Activated CD4-positive, alpha-beta T cell treated with anti-CD3 and anti-CD28 coated beads for 4 hours (primary cell): ENCODE measurements at places on chromosomes 2 and 18.
A peak's percentile ranks its signal among the peaks of the same experiment; 100 is the strongest.

DNA sequence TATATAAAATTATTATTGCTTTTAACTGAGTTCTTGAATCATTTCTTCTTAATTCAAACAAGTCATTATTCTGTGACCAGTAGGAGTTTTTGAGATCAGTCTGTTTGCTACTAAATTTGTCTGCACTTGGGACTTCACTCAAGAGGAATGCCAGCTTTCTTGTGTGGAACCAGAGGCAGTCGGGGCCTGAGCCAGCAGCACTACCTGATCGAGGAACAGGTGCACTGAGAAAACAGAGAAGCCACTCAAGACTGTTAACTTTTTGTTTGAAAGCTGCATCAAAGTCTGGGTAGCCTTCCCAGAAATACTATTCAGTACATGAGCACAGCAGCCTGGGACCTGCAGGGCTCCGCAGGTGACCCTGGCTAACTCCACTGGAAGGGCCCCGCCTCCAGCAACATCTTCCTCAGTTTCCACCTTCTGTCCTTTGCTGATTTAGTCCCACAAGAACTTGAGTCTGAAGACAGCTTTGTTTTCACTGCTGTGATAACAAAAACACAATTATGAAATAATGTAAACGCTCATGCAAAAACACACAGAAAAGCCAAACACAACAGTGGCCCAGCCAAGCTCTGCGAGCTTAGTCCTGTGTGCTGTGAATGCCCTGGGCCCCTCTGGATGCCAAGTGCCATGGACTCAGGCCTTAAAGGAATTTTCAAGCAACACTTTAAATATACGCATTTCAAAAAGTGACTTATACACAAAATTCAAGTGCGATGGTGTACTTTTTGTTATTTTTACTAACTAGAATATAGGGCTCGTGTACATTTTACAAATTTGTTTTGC is 62.0 kb downstream of the SH3YL1 start:
- no peak for DNase-seq

DNA sequence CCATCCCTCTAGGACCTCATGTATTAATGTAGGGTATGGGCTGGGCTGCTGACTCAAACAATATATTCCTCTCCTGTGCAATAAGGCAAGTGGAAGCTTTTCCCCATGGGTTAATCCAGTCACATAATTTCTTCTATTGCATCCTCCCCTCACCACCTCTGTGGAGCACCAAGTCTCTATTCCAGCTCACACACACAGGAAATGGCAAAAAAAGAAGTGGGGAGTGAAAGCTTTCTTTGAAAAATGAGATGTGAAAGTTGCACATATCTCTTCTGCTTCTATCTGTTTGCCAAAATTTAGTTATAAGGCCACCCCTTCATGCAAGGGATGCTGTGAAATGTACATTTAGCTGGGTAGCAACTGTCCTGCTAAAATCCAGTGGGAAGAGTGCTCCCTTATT is 121.3 kb downstream of the CDC42EP3 start:
- no peak for DNase-seq

- DNase-seq, result no peak
Observed at GRCh38 chr2:139790807-139791752, 1010.9 kb upstream of the NXPH2 start.

- no peak for DNase-seq
Observed at GRCh38 chr18:42807887-42808286, 307.6 kb downstream of the RIT2 start.

DNA sequence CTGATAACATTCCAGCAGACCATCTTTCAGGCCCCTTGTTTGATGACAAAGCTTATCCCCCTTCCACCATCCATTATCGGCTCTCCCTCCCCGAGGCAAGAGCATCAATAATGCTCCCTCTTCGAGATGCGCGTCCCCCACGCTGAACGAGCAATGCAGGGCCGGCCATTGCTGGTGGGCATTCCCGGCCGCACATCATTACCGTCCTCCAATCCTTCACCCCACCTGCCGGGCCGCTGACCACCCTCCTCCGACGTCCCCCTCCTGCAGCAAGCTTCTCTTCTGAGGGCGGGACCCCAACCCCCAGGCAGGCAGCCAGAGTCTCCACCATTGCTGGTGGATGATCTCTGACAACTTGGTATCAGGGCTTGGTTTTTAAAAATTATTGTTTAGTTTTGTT is 208.6 kb downstream of the SMAD2 start:
- DNase-seq, result no peak

GRCh38 chr2:7411691-7412090 is 494.5 kb downstream of the RNF144A start:
- no peak for DNase-seq

GRCh38 chr2:95670167-95670566 is 78.4 kb downstream of the TRIM43 start:
- DNase-seq, result no peak

DNA sequence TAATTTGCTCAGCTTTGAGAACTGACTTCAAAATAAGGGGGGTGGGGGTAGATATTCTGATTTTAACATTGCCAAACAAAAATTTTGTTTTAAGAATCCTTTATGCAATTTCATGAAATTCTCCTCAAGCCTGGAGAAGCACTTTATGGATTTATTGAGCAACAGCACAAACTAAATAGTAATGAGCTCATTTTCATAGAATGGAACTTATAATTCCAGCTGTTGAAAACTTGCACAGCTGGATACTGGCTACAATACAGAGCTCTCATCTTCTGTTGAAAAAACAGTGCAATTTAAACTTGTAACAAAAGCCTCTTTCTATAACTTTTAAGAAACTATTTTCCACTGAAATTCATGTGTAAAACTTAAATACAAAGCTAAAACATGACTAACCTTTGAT is 137.6 kb upstream of the FN1 start:
- DNase-seq, result no peak

- DNase-seq, result peak; percentile 3
Observed at GRCh38 chr2:23385748-23386338, 864 bp downstream of the KLHL29 start.

DNA sequence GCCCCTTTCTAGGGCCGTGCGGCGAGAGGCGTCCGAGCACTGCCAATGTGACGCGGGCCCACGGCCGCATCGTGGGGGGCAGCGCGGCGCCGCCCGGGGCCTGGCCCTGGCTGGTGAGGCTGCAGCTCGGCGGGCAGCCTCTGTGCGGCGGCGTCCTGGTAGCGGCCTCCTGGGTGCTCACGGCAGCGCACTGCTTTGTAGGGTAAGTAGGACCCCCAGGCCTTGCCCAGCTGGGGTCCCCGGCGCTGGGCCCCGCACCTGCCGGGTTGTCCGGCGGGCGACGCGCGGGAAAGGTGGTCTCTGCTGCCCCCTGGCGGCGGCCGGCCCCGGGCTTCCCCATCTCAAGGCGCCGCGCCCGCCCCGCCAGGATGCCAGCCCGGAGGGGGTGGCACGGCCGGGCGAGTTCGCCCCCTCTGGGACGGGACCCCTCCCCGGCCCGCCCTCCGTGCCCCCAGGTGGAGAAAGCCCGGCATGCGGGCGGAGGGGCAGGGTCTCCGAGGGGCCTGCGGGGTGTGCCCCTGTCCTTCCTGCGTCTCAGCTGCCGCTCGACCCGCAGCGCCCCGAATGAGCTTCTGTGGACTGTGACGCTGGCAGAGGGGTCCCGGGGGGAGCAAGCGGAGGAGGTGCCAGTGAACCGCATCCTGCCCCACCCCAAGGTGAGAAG is 1.9 kb downstream of the PRSS56 start:
- peak; percentile 63 for DNase-seq

DNA sequence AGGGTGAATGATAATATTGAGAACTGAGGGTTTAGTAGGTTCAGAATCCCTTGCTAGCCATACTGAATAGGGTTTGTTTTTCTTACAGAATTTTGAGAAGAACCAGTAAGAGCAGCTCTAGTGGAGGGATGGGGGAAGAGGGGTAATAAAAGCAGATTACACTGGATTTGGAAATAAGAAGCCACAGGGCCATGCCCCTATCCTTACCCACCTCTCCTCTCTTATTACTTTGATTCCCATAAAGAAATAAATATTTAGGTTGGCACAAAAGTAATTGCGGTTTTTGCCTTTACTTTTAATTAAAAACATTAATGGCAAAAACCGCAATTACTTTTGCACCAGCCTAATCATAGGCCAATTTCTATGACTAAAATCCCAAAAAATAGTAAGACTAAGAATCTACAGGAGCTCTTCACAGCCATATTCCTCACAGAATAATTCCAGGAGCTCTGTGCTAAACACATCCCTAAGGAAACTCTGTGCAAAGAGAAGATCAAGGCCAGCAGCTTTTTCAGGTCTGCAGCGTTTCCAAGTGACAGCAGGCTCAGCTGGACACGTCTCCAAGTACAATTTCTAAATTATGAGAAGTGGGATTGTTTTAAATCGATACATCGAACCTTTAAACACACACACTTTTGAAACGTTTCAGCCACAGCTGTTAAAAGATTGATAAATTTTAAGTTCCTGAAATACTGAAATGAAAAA is 58.4 kb upstream of the RTN4 start:
- no peak for DNase-seq

DNA sequence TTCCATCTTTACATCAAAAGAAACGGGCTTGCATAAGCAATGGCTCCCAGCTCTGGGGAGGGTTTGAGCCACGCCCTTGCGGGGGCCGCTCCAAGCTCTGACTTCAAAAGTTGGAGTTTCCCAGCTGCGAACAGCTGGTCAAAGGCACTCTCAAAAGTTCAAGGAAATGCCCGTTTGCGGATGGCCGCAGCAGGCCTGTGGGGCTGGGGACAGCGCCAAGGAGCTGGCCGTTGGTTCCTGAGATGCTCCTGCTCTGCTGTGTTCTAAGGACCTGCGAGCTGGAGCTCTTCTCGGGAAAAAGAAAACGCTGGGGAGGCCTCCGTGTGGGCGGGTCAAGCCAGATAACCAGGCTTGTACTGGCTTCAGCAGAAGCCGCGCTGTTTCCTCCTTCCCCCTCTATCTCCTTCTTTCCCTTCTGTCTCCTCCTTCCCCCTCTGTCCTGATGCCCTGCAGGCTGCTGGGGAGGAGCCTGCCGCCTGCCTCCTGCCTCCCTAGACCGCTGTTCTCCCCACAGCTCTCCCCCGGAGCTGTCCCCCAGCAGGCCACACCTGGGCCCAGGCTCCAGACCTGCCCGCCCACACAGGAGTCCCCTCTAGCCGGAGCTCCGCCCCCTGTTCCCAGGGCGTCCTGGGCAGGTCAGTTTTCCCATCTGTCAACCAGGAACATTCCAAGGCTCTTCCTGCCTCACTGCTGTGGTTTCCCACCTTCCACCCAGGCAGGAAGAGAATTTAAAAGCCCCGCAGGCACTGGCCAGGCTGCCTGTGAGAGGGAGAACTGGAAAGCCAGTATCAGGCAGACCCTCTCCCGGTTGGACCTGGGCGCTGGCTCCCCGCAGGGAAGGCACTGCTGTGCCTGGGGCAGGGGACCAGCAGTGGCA is 14.1 kb downstream of the KLF11 start:
- no peak for DNase-seq

- no peak for DNase-seq
Observed at GRCh38 chr2:155026651-155027174, 328.2 kb downstream of the KCNJ3 start.

- DNase-seq, result no peak
Observed at GRCh38 chr2:235951493-235951892, 216.7 kb downstream of the GBX2 start.

- DNase-seq, result no peak
Observed at GRCh38 chr2:209938906-209939305, 63.5 kb upstream of the RPE start.

DNA sequence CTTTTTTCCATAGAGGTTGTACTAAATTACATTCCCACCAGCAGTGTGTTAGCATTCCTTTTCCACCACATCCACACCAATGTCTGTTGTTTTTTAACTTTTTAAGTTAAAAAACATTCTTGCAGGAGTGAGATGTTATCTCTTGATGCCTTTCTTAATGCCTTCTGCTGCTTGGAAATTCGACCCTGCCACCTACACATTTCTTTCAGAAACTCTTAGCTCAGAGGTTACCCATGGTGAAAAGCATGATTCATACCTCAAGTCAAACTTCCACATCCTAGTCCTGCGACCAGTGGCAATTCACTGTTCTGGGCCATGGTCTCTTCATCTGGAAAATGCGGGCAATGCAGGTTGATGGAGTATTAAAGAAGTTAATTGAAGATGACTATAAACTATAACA is 12.7 kb upstream of the HNMT start:
- DNase-seq, result no peak

DNA sequence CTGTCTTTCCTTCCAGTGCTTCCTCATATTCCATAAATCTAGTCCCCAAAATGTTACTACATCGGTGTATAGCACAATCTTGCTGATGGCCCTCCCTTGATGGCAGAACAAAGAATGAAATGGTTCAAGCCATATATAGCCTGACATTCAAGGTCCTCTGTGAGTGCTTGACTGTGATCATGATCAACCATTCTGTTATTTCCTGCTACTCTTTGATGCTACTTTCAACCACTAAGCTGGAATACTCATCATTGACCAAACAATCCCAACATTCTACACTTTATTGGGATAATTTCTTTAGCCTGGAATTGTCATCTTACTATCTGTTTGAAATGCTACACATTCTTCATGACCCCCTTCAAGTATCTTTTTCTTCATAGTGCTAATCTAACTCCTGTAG is 633.9 kb downstream of the PLCL1 start:
- DNase-seq, result no peak

GRCh38 chr18:68177807-68178702 is 536.9 kb downstream of the TMX3 start:
- no peak for DNase-seq

DNA sequence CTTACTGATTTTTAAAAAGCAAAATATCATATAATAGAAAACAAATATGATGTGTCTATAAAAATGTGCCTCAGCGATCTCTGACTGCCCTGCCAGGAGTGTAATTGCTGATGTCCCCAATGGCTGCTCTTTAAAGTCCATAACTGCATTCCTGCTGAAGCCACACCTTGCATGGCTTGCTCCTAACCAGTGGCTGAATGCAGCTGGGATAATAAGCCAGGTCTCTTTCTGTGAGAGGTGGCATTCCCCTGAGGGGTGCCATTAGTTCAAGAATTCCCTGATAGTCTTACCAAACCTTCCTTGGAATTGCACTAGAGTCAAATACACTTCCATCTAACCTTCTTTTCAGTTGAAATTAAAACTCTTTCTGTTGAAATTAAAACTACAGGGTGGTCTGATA is 125.8 kb upstream of the ZNF804A start:
- no peak for DNase-seq

DNA sequence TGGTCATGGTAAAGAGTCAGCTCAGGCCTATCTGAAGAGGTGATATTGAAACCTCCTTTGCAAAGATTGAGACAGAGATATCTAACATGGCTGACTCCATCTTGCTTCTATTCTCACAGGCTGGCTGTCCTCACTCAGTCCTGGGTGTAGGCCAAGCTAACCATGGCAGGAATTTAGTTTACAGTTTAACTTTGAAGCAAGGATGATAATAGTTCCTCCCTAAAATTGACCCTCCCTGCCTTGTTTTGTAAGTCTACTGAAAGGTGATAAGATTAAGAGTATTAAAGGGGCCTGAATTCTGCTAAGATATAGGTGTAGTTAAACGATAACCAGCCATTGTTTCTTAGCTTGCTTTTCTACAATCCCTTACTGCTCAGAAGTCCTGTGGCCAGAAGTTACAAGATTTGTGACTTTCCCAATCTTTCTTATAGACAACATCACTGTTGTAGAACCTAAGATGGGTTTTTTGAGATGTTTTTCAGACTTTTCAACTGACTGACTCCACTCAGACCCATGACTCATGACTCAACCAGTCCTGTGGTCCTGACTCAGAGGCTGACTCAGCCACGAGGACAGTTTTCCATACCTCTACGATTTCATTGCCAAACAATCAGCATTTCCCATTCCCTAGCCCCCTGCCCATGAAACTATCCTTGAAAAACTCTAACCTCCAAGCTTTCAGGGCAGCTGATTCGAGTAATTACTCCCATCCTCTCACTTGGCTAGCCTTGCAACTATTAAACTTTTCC is 195.7 kb upstream of the SESTD1 start:
- DNase-seq, result no peak

GRCh38 chr2:69645031-69645431 is 1.5 kb upstream of the AAK1 start:
- no peak for DNase-seq

GRCh38 chr2:66601624-66602023 is 166.7 kb downstream of the MEIS1 start:
- no peak for DNase-seq
